Activated CD4-positive, alpha-beta T cell treated with anti-CD3 and anti-CD28 coated beads, Interleukin-2, amount 10 ng/mL, durations not matched to agents 24 days and 14 days (primary cell): ENCODE measurements at places on chromosomes 12 and 14. TPM values are rescaled to one million over a fixed set of nuclear protein-coding genes. Genes with fewer than 3 reads are reported as not detected.

DNA sequence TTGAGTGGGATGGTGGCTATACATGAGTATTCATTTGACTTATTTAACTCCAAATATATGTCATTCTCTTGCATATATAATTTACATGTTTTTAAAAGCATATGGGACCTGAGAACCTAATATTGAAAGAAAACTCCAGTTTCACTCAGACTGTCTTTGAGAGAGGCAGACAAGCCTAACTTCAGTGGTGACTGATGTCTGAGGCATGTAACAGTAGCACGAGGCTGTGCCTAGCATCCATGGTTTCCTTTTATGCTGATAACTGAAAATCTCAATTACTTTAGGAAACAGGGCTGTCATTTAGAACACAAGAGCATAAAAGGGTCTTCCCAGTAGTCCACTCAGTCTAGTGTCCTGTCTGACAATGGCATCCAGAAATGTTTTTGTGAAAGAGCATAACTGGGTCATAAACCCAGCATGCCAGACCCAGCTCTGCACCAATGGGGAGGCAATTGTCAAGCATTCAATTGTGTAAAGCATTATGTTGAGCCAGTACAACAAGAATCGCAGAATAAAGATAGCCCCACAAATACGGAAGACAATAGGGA lies 24.3 kb downstream of the MAPK1IP1L start:
- H3K4me1 ChIP-seq, result peaks cover 23% of the 10 kb centered on the region
- no peak for DNase-seq
- H3K27ac ChIP-seq, result peak overlapping the region; percentile 16
- no peak overlapping the region for H3K4me3 ChIP-seq
- H3K36me3 ChIP-seq, result no peaks in the 10 kb centered on the region

GRCh38 chr12:18998343-18999261 lies 130.9 kb upstream of the PLEKHA5 start:
- H3K4me3 ChIP-seq, result no peak overlapping the region
- no peaks in the 10 kb centered on the region for H3K4me1 ChIP-seq
- DNase-seq, result no peak
- no peaks in the 10 kb centered on the region for H3K36me3 ChIP-seq
- H3K27ac ChIP-seq, result no peak overlapping the region

- H3K27ac ChIP-seq, result no peak overlapping the region
- no peak for DNase-seq
- H3K27me3 ChIP-seq, result peaks cover 6% of the 10 kb centered on the region
- no peaks in the 10 kb centered on the region for H3K4me1 ChIP-seq
- H3K4me3 ChIP-seq, result no peak overlapping the region
These were observed 93.4 kb upstream of the NCOR2 start for GRCh38 chr12:124660851-124661250.

The TMCC3 gene
- total RNA-seq, result 0.02 TPM in 1 of 2 replicates, not detected in the other
